ENCODE measurements at places on chromosomes 6 and 20.

- DNase-seq, result no peak
Measured at GRCh38 chr6:147166992-147167391, 37.2 kb upstream of the STXBP5 start.

- no peak for DNase-seq
Measured at GRCh38 chr6:37204014-37204751, 34.2 kb downstream of the PIM1 start.

GRCh38 chr6:32615885-32616532 is 21.2 kb upstream of the HLA-DQA1 start:
- no peak for DNase-seq

GRCh38 chr6:35406711-35407485 is 45.2 kb upstream of the FANCE start:
- no peak for DNase-seq

Data from right cardiac atrium (tissue), 5 donors.